ENCODE measurements at places on chromosomes 13 and 19.

- DNase-seq, result no peak
Observed at GRCh38 chr13:95741584-95742563, 64.9 kb downstream of the DNAJC3 start.

DNA sequence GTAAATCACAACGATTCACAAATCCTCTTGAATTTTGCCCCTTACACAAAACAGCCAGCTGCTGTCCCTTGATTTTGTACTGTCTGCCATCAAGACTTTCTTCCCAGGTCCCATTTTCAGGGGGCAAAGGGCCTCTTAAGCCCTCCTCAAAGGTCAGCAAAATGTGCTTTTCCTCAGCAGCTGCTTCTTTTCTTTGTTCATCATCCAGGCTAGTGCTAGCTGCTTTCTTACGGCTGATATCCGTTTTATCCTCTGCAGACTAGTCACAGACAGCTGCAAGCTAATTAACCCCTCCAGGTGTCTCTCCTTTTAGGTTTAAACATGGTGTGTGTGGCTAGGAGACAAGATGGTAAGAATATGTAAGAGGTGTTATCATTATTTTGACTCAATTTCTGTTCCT, 90.9 kb downstream of the NALCN start:
- DNase-seq, result no peak

- no peak for DNase-seq
Observed at GRCh38 chr13:34779171-34779570, 162.9 kb upstream of the NBEA start.

- no peak for DNase-seq
Observed at GRCh38 chr19:29285878-29286277, 72.9 kb upstream of the UQCRFS1 start.

DNA sequence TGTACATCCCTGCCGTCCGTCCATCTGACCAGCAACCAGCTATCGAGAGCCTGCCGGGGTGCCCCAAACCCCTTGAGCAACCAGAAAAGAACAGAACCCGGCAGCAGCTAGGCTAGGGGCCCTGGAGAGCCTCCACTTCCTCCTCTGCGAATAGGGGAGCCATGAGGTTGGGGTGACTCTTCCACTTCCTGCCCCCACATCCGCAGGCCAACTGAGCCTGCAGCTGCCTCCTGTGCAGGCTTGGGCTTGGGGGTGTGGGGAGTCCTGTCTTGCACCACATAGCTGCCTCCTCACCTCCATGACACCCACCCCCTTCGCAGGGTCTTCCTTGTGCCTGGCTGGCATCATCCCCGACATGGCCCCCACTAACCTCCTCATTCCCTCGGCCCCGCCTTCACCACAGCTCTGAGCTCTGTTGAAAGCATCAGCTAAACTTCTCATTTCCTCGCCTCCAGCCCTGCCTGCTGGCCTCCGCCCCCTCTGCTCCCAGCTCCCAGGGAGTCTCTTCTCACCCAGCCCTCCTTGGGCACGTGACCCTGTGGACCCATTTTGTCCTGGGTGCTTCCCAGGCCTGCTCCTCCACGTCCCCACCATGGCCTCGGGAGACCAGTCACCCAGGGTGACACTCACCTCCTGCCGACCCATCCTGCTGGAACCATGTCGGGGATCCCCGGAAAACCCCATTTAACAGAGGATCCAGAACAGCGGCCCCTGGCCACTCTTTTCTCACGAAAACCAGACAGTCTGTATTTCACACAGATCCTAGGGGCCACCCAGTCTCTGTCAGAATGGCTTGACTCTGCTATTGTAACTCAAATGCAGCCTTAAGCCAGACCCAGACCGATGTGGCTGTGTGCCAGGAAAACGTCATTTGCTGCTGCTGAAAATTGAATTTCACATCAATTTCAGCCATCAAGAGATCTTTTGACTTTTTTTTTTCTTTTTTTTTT, 50.4 kb downstream of the MYO9B start:
- DNase-seq, result peak; percentile 34
